Activated CD4-positive, alpha-beta T cell treated with anti-CD3 and anti-CD28 coated beads, Interleukin-2, amount 50 U/mL, for 4 hours (primary cell): ENCODE measurements at places on chromosomes 6 and 20.
A peak's percentile ranks its signal among the peaks of the same experiment; 100 is the strongest.

- DNase-seq, result peak; percentile 58
Measured at GRCh38 chr20:58634521-58635278, 16.4 kb upstream of the STX16 start.

DNA sequence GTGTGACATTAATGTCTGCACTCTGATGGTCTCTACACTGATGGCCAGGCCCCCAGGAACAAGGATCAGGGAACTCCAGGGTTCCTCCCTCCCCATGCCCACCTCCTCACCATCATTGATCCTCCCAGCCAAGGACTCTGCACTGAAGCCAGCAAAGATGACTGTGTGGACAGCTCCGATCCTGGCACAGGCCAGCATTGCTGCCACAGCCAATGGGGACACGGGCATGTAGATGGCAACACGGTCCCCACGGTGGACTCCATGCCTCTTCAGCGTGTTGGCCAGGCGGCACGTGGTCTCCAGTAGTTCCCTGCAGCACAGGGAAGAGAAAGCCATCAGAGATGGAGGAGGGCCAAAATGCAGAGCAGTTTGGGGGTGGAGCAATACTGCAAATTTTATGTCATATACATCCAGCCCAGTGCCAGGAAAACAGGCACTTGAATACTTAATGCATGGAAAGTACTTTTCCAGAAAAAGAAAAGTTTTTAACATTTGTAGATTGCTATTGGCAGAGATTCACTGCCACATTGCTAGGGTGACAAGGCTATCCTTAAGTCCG, 27.2 kb downstream of the ACSS1 start:
- DNase-seq, result no peak

DNA sequence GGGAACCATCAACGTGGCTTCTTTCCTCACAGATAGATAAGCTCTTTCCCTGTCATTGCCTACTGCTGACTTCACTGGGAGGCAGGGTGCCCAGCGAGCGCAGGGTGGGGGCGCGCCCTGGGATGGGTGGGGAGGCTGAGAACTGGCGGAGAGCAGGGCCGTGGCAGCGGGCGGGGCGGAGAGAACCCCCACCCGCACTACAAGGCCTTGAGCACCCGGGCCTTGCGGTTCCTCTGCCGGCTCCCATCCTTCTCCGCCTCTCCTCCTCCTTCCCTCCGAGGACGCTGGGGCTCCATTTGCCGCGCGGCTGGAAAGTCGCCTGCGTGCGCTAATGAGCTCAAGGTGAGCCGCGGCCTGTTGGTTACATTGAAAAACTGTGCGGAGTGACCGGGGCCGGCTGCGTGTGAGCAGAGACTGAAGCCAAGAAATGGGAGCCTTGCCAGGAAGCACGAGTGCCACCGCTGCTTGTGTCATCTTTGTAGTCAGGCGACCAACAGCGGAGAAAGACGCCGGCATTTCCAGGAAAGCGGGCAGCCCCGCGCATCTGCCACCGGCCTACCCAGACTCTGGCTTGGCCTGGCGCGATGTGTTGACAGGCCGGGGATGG, 963.5 kb upstream of the SLC35B3 start:
- no peak for DNase-seq

GRCh38 chr20:9482180-9482579, 32.2 kb upstream of the LAMP5 start:
- no peak for DNase-seq

GRCh38 chr20:47048054-47048453, 153.4 kb downstream of the EYA2 start:
- no peak for DNase-seq

- DNase-seq, result no peak
Measured at GRCh38 chr20:58213121-58213520, 15.3 kb downstream of the ANKRD60 start.

DNA sequence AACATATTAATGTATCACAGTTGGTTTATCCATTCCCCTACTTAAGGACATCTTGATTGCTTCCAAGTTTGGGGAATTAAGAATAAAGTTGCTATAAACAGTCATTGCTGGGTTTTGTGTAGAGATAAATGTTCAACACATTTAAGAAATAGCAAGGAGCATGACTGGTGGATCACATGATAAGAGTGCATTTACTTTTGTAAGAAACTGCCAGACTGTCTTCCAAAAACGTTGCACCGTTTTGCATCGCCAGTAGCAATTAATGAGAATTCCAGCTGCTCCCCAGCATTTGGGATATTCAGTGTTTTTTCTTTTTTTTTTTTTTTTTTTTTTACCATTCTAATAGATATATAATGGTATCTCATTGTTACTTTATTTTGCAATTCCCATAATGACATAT, 695.7 kb upstream of the GJE1 start:
- no peak for DNase-seq

- no peak for DNase-seq
Measured at GRCh38 chr20:16257813-16258430, 315.3 kb downstream of the KIF16B start.

- no peak for DNase-seq
Measured at GRCh38 chr6:136646377-136646776, 96.2 kb upstream of the MAP7 start.

GRCh38 chr6:166293731-166294584, 14.2 kb downstream of the PRR18 start:
- no peak for DNase-seq

DNA sequence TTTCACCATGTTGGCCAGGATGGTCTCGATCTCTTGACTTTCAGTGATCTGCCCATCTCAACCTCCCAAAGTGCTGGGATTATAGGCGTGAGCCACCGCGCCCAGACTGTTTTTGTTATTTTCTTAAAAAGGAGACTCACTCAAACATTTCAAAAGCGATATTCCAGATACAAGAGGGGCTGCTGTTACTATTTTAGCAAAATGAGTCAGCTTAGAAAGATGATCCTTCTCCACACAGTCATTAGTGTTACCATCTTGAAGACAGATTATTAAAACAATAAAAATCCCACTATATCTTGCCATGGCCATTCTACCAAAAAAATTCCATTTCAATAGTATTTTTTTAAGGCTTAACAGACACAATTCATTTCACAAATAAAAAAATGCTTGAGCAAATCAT, 102.8 kb downstream of the PREP start:
- no peak for DNase-seq

DNA sequence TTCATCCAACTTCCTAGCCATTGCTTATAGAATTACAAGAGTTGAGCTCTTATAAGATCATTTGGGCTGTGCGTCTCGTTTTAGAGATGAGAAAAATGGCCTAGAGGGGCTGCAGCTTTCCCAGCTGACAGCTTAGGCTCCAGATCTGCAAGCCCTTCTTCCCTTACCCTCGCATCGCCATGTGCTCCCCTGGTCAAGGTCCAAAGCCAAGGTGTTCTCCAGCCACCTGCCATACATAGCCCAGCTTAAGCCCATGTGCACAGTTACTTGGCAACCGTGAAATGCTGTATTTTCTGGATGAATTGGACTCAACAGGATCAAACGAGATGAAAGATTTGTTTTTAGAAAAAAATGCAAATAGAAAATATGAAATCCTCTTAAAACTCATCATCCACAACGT, 7.9 kb downstream of the MAP3K4 start:
- DNase-seq, result no peak

DNA sequence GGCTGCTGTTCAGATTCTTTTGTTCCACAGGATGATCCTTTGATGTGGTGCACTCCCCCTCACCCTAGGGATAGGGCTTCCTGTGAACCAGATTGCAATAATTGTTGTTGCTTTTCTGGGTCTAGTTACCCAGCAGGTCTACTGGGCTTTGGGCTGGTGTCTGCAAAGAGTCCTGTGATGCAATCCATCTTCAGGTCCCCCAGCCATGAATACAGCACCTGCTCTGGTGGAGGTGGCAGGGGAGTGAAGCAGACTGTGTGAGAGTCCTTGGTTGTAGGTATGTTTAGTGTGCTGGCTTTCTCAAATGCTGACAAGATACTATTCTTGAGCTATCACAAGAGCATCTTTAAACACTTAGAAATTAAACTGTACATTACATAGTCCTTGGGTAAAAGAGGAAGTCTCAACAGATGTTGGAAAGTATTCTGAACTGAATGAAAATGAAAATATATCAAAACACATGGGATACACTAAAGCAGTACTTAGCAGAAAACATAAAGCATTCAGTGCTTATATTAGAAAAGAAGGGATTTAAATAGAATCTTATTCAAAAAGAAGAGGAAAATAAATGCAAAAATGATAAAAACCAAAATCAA, 49.1 kb upstream of the CCR6 start:
- no peak for DNase-seq

DNA sequence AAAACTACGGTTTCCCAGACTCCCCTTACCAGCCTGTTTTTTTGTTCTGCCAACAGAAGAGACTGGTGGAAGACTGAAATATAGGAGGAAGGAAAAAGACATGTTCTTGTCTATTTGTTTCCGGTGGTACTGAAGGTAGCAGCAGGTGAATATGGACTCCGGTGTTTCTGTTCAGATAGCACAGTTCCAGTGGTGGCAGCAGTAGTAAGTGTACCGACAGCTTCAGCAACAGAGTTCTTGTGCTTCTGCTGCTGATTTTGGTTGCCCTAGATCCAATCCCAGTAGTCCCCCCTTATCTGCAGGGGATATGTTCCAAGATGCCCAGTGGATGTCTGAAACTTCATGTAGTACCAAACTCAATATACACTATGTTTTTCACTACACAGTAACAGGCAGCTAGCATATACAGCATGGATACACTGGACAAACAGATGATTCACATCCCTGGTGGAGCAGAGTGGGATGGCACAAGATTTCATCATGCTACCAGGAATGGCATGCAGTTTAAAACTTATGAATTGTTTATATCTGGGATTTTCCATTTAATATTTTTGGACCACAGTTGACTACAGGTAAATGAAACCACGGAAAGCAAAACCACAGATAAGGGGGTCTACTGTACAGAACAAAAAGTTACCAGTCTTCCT, 301.8 kb downstream of the BTBD9 start:
- no peak for DNase-seq

DNA sequence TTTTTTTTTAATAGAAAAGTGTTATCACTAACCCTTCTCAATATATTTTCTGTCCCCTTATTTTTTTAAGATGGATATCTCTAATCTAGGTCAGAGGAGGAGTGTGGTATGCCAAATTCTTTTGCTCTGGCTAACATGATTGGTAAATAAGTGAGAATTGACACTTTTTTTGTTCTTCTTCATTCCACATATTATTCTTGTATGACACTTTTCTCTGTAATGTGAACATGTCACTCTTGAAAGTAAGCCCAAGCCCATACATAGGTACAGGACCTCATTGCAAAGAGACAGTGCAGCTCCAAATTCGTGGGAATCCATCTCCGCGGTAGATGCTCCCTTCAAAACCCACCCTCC, 142.5 kb upstream of the TCF21 start:
- no peak for DNase-seq

DNA sequence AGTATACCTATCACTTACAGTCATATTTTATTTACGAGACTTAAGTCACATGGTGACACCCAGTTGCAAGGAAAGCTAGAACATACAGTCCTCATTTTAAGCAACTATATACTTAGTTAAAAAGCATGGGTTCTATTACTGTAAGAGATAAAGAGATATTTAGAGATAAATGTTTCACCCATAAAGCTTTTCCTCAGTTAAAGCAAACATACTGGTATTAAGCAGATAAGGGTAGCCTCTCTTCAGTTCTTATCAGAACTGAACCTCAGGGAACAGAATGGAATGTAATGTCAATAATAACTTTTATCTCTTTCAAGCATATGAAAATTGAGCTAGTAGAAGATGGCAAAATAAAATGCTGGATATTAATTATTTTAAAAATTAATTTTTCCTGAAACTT, 9.9 kb upstream of the ASCC3 start:
- DNase-seq, result no peak

- DNase-seq, result no peak
Measured at GRCh38 chr6:56713254-56713672, 70.6 kb upstream of the DST start.

- DNase-seq, result no peak
Measured at GRCh38 chr20:38034961-38035360, 1.4 kb downstream of the RPRD1B start.

GRCh38 chr6:29710281-29710941, 12.8 kb upstream of the HLA-F start:
- DNase-seq, result no peak

DNA sequence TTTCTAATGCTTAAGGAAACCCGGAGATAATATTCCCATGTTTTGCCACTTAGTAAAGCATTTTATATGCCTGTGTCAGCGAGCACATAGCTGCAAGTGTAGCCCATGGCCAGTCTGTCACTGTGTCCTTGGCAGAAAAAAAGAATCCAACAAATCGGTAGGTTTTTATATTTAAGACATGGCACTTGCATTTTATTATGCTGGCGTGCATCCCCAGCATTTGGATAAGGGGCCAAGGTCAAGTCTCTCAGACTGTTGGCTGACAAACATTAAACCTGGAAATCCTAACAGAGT, 1.2 kb upstream of the ZNF184 start:
- no peak for DNase-seq

DNA sequence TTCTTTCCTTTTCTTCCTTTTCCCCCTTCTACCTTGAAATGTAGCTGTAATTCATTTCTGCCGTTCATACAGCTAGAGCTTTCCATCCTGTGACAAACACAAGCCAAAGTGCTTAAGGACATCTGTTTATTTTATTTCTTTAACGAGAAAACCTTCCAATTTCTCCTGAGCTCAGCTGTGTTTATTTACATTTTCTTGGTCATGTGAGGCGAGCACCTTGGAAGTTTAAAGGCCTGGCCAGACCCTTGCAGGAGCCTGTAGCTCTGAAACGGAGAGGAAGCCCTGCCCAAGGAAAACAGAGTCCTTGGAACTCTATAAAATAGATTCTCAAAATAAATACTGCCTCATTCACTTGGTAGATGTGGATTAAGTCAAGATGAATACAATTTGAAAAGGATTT, 223.1 kb downstream of the EYA2 start:
- no peak for DNase-seq

DNA sequence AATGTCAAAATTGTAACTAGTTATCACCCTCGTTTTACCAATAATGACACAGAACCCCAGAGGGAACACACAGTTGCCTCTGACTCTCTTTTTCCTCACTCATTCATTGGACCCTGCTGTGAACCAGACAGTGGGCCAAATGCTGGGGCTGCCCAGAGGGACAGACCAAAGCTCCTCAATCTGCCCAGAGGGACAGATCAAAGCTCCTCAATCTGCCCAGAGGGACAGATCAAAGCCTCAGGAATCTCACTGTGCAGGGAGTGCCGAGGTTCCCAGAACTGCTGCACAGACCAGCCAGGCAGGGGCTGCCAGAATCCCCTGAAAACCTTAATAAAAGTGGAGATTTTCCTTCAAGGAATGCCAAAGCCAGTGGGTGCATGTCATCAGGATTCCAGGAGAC, 179.1 kb downstream of the SOD2 start:
- DNase-seq, result no peak

DNA sequence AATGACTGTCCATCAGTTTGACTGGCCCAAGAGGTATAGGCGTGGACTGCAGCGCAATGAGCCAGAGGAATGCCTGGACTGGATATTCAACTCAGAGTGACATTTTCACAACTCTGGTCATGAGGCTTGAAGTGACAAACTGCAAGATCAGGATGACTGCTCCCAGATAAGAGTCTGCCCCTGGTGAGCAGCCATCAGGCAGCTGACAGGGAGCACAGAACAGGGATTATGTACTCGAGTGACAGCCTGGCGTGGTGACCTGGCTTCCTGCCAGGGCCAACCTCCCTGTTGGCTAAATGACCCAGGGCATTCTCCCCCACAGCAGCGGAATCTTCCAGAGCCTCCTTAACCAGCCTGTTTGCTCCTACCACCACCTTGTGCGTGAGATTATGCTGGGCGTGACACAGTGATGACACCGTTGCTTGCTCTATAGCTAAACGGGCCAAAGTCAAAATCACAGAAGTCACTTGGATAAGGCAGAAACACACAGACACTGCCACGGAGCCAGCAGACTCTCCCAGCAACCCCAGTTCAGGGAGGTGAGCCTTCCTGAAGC, 209.1 kb upstream of the JARID2 start:
- no peak for DNase-seq
